ENCODE measurements at places on chromosomes 4 and X.
A peak's percentile ranks its signal among the peaks of the same experiment; 100 is the strongest.

DNA sequence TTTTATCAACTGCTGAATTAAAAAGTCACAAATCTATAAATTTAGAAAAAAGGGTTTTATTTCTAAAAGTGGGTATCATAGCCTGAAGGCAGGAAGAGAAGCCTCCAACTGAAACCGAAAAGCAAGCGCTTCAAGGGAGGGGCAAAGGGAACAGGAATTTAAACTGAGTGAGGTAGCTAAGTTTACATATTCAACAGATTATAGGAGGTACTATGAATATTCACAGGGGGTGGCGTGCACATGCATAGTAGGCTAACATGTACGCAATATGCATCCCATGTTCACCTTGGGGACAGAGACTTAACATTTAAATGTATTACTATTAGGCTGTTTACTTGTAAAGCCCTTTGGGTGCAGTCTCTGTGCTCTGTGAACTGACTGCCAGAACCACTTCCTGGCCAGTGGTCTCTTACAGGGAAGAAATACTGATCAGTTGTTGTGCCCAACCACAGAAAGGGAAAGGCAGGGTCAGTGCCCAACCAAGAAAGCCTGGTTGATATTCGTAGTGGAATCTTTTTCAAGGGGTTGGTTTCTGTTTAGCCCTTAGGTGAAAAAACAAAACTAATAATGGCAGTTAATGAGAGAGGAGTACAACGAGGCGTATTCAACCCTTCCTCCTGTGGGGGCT is 168.7 kb upstream of the GALNTL6 start:
- no peak for DNase-seq

- no peak for DNase-seq
Observed at GRCh38 chr4:8835521-8836365, 35.9 kb downstream of the HMX1 start.

DNA sequence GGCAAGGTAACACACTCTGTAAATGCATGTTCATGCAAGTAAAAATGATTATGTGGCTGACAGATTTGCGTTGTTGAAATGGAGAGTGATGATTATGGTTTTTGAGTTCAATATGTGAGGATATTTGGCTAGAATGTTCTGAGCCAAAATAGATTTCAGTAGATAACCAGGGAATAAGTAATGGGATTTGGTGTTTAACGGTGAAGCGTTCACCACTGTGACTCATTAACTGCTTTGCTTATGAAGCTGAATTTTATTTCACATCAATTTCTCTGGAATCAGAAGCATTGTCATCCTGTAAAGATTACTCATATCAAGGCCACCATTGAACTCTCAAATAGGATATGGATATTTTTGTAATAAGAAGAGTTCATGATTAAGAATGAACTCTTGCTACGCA is 11.7 kb downstream of the AFP start:
- no peak for DNase-seq

- DNase-seq, result peak; percentile 60
Observed at GRCh38 chr4:119977076-119977940, 89.3 kb downstream of the MAD2L1 start.

- DNase-seq, result no peak
Observed at GRCh38 chr4:125266901-125267604, 47.7 kb upstream of the FAT4 start.

DNA sequence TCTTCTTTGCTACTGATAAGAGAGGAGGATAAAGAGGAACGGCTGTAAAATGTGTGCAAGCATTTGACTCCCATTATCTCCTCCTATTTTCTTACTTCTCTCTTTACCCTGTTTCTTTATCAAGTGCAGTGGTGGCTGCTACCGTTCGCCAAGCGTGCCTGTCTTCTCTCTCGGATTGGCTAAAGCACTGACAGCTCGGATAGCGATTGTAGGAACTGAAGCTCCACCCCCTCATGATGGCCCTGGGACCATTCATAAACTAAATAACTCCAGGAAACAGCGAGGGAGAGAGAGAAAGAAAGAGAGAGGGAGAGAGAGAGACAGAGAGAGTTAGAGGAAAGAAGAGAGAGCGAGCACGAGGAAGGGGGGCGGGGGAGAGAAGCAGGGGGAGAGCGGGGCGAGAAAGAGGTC is 305 bp upstream of the MAB21L2 start:
- no peak for DNase-seq

GRCh38 chr4:76212851-76213414 is 691 bp downstream of the SCARB2 start:
- peak; percentile 55 for DNase-seq

- DNase-seq, result no peak
Observed at GRCh38 chrX:1244164-1245076, 24.2 kb upstream of the CSF2RA start.

GRCh38 chr4:46994007-46994405 is 625 bp upstream of the GABRA4 start:
- no peak for DNase-seq

DNA sequence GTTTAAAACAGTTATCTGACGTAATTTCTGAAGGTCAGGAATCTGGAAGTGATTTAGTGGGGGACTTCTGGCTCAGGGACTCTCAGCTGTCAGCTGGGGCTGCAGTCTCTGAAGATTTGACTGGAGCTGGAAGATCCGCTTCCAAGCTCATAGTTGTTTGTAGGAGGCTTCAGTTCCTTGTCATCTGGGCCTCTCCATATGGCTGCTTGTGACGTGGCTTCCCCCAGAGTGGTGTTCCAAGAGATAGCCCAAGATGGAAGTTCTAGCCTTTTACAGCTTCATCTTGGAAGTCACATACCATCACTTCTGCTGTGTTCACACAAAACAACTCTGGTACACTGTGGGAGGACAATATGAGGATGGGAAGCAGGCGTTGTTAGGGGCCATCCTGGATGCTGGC is 2.1 kb downstream of the MPC1L start:
- DNase-seq, result no peak

DNA sequence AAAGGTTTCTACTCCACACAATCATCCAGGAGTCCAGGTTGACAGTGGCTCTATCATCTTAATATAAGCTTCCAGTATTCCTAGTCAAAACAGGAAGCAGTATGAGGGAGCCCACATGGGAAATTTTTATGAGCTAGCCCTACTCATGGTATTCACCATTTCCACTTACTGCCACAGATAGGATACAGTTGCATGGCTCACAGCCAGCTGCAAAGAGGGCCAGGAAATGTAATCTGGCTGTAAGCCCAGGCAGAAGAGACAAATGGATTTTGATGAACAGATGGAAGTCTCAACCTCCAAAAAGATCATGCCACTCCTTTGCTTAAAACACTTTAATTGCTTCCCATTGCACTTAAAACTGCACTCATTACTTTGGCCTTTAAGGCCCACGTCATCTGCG is 150.6 kb downstream of the ADAMTS3 start:
- peak; percentile 84 for DNase-seq
